AG20443 (cell line): ENCODE measurements at places on chromosomes 12 and 14.
A peak's percentile ranks its signal among the peaks of the same experiment; 100 is the strongest.

GRCh38 chr12:122004633-122005071 lies 17.0 kb upstream of the BCL7A start:
- DNase-seq = peak; percentile 53

- no peak for DNase-seq
Observed at GRCh38 chr12:51322452-51322851, 1.5 kb downstream of the BIN2 start.

DNA sequence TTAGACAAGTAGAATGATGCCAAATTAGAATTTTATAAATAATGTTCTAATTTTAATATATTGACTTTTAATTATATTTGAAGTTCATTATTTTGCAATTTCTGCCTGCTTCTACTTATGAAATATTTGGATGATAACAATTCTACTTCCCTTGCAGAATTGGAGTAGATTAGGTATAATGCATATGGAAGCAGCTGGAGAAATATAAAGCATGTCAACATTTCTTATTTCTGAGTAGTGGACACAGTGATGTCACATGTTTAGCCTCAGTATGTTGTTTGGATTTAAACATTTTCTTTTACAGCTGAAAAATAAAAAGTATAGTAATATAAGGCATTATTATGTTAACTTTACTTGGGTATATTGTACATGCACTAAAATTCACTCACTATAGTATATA lies 344.2 kb upstream of the E2F7 start:
- DNase-seq = no peak

- no peak for DNase-seq
Observed at GRCh38 chr12:122963941-122964265, 2.4 kb downstream of the ABCB9 start.

GRCh38 chr14:32254952-32255679 lies 52.0 kb upstream of the RNU6-8 start:
- peak; percentile 81 for DNase-seq

- no peak for DNase-seq
Observed at GRCh38 chr12:2111826-2112225, 59.0 kb downstream of the CACNA1C start.

DNA sequence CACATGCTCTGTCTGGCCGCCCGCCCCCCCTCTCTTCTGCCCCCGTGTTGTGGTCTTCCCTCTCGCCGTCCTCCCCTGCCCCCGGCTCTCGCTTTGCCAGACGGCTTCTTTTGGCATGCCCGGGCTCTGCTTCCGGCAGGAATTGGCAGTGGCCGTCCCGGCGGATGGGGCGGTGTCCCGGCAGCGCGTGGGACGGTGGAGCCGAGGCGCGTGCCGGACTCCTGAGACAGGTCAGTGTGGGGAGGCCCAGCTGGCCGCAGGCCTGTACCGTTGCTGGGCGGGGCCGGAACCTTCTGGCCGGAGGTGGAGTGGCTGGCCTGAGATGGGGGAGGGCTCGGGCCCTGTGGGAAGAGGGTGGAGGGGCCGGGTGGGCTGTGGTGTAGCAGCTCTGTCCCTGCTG lies 17.1 kb downstream of the KIF26A start:
- no peak for DNase-seq

- DNase-seq = peak; percentile 55
Observed at GRCh38 chr14:38073641-38074040, 134.1 kb upstream of the SSTR1 start.

GRCh38 chr12:76158518-76159321 lies 74.2 kb upstream of the NAP1L1 start:
- DNase-seq = peak; percentile 87

- no peak for DNase-seq
Observed at GRCh38 chr12:28866715-28867503, 282.2 kb upstream of the FAR2 start.

DNA sequence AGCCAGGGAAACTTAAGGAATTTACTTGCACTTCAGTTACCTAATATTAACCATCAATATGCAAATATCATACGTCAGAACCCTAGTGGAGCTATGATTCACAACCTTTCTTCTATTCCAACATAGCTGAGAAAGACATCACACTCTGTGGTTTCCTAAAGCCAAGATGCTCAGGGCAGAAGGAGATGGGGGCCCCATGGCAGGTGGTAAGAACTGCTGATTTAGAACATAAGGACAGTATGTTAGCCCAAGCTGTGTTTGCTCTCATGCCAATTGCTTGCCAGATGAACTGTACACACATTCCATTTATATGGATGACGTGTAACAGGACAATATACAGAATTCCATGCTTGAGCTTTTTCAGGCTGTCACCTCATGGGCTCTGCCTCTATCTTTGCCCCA lies 34.6 kb downstream of the HECTD4 start:
- peak; percentile 37 for DNase-seq

DNA sequence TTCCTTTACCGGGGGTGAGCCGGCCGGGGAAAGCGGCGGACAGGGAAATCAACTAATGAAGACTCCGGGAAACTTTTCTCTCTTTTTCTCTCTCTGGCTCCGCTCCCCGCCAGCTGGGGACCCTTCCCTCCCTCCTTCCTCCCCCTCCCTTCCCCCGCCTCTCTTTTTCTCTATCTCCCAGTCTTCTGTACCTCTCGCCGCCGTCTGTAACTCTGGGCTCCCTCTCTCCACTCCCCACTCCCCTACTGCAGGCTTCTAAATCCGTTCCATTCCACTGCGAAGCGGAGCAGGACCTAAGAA lies 6.9 kb upstream of the HOXC11 start:
- DNase-seq = no peak

DNA sequence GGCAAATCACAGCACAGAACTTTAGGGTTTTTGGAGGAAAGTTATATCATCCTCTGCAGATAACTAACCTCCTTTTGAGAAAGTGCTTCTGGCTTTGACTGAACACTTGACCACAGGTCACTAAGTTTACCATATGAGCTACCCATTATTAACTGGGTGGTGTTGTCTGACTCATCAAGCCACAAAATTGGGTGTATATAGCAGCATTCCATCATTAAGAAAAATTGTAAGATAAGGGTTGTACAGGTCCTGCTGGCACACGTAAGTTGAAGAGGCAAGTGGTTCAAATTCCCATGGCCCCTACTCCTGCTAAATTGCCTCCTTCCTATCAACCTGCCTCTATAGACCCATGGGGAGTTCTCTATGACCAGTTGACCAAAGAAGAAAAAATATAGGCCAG lies 39.5 kb downstream of the L2HGDH start:
- DNase-seq = no peak

DNA sequence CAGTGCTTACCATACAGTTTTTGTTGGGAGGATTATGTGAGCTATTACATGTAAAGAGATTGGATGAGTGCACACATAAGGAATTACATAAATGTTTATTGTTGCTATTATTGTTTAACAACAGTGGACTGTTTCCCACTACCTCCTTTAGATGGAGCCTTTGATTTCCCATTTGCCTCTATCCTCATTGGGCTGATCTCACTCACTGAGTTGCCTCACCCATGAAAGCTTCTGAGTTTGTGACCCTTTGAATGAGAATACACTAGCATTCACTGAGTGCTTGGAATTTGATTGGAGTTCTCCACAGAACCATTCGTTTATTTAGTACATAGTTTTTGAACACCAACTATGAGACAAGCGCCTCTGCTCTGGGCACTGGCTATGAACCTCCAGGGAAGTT lies 121.0 kb downstream of the HELB start:
- DNase-seq = no peak

DNA sequence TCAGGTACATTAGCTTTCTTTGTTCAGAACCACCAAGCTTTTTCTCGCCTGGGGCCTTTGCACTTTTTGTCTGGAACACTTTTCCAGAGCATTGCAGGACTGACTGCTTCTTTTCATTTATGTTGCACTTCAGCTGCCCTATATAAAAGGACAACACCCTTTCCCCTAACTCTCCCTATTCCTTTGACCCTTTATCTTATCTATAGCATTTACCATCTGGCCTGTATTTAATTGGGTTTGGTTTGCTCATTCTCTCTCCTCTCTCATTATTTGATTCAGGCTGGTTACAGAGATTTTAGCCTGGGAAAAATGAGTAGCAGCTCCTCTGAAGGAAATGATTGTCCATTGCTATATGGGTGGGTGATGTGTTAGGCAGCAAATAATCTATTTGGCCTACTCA lies 165.4 kb downstream of the KICS2 start:
- no peak for DNase-seq

DNA sequence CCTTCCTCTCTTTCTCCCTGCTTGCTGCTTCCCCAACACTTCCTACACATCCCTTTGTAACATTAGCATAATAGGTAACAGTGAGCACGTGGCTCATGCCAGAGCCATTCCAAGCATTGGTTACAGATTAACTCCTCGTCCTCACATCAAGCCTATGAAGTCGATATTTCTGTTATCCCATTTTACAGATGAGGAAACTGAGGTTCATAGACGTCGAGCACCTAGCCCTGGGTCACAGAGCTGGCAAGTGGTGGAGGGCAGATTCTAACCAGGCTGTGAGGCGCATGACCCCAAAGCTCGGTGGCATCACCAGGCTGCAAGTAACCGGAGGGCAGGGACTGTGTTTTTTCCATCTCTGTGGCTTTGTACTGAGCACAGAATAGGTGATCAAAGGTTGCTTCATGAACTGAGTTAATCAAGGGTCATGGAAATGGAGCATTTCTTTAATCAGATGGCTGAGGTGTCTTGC lies 5.7 kb upstream of the SERPINA1 start:
- DNase-seq = no peak

GRCh38 chr12:51517800-51518199 lies 73.2 kb upstream of the SCN8A start:
- no peak for DNase-seq

GRCh38 chr12:5492562-5492961 lies 60.7 kb downstream of the NTF3 start:
- no peak for DNase-seq

DNA sequence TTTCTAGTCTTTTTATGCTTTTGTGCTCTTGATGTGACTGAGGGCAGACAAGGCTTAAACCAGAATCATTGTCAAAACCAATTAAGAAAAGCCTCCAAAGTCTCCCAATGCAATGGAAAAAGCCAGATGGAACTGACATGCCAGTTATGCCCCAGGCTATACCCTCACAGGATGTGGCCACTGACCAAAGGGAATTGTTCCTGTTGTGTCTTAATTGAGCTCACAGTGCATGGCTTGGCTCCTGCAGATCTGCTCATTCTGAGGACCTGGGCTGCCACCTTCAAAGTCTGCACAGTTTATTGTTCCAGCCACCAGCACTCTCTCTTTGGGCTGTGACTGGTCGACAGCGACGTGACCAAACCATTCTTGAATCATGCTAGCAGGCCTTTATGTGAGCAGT lies 17.1 kb upstream of the BICD1 start:
- no peak for DNase-seq

- DNase-seq = no peak
Observed at GRCh38 chr14:43665570-43666267, 841.4 kb downstream of the FSCB start.

DNA sequence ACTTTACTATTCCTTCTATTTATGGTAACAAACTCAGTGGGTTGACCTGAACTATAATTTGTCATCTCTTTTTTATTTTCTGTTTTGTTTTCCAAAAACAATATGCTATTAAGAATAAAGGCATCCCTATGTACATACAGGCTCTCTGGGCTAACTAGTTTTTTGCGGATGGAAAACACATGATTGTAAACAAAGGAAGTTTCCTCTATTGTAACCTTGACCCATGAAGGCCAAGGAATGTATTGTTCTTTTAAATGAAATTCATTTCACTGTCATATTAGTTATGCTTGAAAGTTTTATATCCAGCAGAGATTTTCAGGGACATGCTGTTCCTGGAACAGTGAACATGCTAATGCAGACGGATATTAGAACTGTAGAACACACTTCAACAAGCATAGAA lies 705.0 kb upstream of the SEL1L start:
- no peak for DNase-seq

- DNase-seq = no peak
Observed at GRCh38 chr14:99424306-99424877, 56.3 kb downstream of the SETD3 start.

GRCh38 chr14:68674538-68675232 lies 118.2 kb downstream of the ZFP36L1 start:
- DNase-seq = no peak

- DNase-seq = no peak
Observed at GRCh38 chr14:21915826-21916225, 242.2 kb upstream of the OR4E1 start.

- no peak for DNase-seq
Observed at GRCh38 chr12:72141381-72141780, 130.8 kb upstream of the TRHDE start.

DNA sequence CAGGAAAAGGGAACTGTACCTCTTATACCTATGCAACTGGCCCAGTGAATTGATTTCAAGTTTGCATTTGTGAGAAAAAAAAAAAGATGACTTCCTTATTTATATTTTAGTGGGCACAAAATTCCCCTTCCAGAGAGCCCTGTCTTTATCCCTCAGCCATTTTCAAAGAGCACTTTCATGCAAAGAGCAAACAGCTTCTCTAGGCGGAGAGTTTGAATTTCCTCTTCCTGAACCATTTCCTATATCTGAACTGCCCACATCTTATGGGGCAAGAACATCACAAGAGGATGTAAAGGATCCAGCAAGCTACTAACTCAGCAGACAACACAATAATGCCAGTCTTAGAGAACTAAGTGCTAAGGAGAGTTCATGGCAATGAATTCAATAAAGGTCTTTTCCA lies 22.3 kb upstream of the PLXNC1 start:
- DNase-seq = no peak

DNA sequence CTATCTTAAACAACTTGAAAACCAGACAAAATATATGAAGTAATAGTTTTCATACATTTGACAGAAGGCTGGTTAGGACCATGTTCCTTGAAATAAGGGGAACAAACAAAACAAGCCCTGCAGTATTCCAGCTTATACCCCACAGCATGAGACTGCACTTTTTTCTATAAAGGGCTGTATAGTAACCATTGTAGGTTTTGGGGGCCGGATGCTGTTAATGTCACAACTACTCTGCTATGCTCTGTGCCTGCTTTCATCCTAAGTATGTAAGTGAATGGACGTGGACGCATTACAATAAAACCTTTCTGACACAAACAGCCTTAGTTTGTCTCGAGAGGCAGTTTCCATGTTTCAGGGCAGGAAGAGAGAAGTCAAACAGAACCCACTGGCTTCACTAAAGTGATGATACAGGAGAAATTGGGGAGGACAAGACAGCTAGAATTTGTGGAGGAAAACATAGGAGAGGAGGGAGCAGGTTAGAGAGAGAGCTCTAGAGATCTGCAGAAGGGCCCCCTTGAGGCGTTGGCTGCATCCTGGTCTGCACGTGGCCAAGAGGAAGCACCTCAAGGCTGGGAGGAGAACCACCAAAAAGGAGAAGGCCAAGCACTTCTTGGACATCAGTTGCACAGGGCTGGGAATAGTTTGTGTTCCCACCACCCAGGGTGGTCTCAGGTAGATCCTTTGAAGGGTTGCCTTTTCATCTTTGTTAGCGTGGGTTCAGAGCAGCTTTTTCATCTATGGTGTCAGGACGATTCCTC lies 63.7 kb downstream of the TRAF3 start:
- no peak for DNase-seq
